A549 treated with ZK216348 at 1 μM for 4 hours (cell line): ENCODE measurements at places on chromosomes 1 and 21. TPM values are rescaled to one million over a fixed set of nuclear protein-coding genes. Genes with fewer than 3 reads are reported as not detected.

Gene ALG14
- total RNA-seq, result 4.2 to 7.3 TPM (median 6.7 TPM) in 5 replicates

Gene CD5L
- not detected in 5 replicates for total RNA-seq

Gene MYOM3
- 5.6 to 7.4 TPM (median 6.9 TPM) in 5 replicates for total RNA-seq

Gene MTF2
- total RNA-seq, result 10.5 to 15.3 TPM (median 12.5 TPM) in 5 replicates

Gene SLC30A2
- 0.09 to 0.31 TPM (median 0.25 TPM) in 5 replicates for total RNA-seq

Gene TAL1
- not detected in 5 replicates for total RNA-seq

Gene EFNA4
- total RNA-seq, result 7.5 to 11.6 TPM (median 10.4 TPM) in 5 replicates

Gene MTMR11
- 6.6 to 10.4 TPM (median 9.3 TPM) in 5 replicates for total RNA-seq

Gene PRDM16
- total RNA-seq, result 0.07 to 0.31 TPM (median 0.27 TPM) in 5 replicates

Gene CELA2B
- not detected in 5 replicates for total RNA-seq

Gene CFHR3
- total RNA-seq, result 0.14 to 0.47 TPM (median 0.32 TPM) in 5 replicates

Gene EPHA2
- total RNA-seq, result 77.4 to 149 TPM (median 141 TPM) in 5 replicates

Gene CFHR5
- not detected in 5 replicates for total RNA-seq

Gene SERINC2
- total RNA-seq, result 13.5 to 33.0 TPM (median 29.6 TPM) in 5 replicates

Gene LCK
- total RNA-seq, result not detected in 5 replicates

Gene RAB3B
- total RNA-seq, result 5.2 to 10.4 TPM (median 6.8 TPM) in 5 replicates

Gene TMEM269
- total RNA-seq, result 0.08 to 0.13 TPM (median 0.12 TPM) in 5 replicates

Gene FAM78B
- total RNA-seq, result 0.07 to 0.32 TPM (median 0.27 TPM) in 5 replicates

Gene ADORA3
- not detected in 5 replicates for total RNA-seq

Gene FCRL4
- total RNA-seq, result not detected in 5 replicates

Gene C1orf50
- 2.3 to 5.5 TPM (median 3.9 TPM) in 5 replicates for total RNA-seq

Gene C1QB
- not detected in 5 replicates for total RNA-seq

Gene LCE3D
- 0.82 to 1.8 TPM (median 1.3 TPM) in 5 replicates for total RNA-seq

Gene B3GALT6
- total RNA-seq, result 8.9 to 24.1 TPM (median 21.8 TPM) in 5 replicates

Gene FCMR
- total RNA-seq, result 4.5 to 7.0 TPM (median 4.8 TPM) in 5 replicates

Gene TFF1
- total RNA-seq, result 20.3 to 28.6 TPM (median 25.3 TPM) in 5 replicates

Gene SLC22A15
- total RNA-seq, result 0.40 to 1.1 TPM (median 0.74 TPM) in 5 replicates

Gene FMOD
- 0.06 to 0.21 TPM in 2 of 5 replicates, not detected in the others for total RNA-seq

Gene PLA2G2D
- total RNA-seq, result not detected in 5 replicates

Gene PAPPA2
- 0.01 TPM in 1 of 5 replicates, not detected in the others for total RNA-seq

Gene FALEC
- not detected in 5 replicates for total RNA-seq

Gene LYPD8
- 0.19 to 0.45 TPM (median 0.21 TPM) in 3 of 5 replicates, not detected in the others for total RNA-seq

Gene SLC1A7
- total RNA-seq, result not detected in 5 replicates

Gene LENEP
- not detected in 5 replicates for total RNA-seq

Gene KRTAP20-3
- total RNA-seq, result not detected in 5 replicates

Gene TFAP2E
- total RNA-seq, result 0.40 to 0.93 TPM (median 0.65 TPM) in 5 replicates

Gene SZT2
- 4.6 to 8.8 TPM (median 8.0 TPM) in 5 replicates for total RNA-seq

Gene TSPEAR
- total RNA-seq, result not detected in 5 replicates

Gene TRIM67
- total RNA-seq, result 0.11 to 0.22 TPM (median 0.18 TPM) in 5 replicates

Gene CASP9
- 4.1 to 6.9 TPM (median 6.1 TPM) in 5 replicates for total RNA-seq

Gene CFAP141
- total RNA-seq, result not detected in 5 replicates

Gene SMIM34
- not detected in 5 replicates for total RNA-seq

Gene TFF3
- not detected in 5 replicates for total RNA-seq

Gene MROH9
- not detected in 5 replicates for total RNA-seq

Gene CD1E
- total RNA-seq, result not detected in 5 replicates

Gene RCSD1
- 0.08 to 0.10 TPM in 2 of 5 replicates, not detected in the others for total RNA-seq

Gene FCN3
- total RNA-seq, result not detected in 5 replicates

Gene DNTTIP2
- total RNA-seq, result 35.9 to 63.0 TPM (median 41.4 TPM) in 5 replicates

Gene MYOCOS
- not detected in 5 replicates for total RNA-seq

Gene GPR25
- total RNA-seq, result not detected in 5 replicates
